ENCODE measurements at places on chromosomes 2 and 18.

- no peak for DNase-seq
Observed at GRCh38 chr2:106163948-106164545, 30.1 kb downstream of the UXS1 start.

- no peak for DNase-seq
Observed at GRCh38 chr2:55093381-55093780, 43.1 kb upstream of the RTN4 start.

DNA sequence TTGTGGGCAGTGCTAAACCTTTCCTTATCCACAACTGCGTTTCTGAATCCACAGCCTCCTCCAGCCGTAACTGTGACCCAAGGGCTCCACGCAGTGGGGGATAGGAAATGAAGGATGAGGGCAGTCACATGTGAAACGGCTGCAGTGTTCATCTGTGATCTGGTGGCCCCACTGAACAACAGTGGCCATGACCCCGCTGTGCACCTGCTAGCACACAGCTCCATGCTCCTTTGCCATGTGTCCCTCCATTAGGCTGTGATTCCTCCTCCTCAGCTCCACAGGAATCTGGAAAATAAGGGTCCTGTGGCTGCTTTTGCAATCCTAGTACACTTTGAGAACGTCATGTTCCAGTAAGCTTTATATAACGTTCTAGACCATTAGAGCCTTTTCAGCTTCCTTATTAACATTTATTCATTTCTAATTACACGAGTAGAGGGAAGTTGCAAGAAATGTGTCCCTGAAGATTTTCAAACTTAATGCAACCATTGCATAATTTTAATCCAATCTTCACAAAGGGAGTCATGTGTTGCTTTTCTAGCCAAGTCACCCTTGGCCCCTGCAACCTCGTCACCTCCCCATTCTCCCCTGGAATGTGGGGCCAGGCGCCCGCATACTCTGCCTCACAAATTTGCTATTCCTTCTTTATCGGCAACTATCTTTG, 7.1 kb upstream of the NAPG start:
- DNase-seq, result no peak

GRCh38 chr2:221517696-221518151, 54.4 kb downstream of the EPHA4 start:
- DNase-seq, result no peak

DNA sequence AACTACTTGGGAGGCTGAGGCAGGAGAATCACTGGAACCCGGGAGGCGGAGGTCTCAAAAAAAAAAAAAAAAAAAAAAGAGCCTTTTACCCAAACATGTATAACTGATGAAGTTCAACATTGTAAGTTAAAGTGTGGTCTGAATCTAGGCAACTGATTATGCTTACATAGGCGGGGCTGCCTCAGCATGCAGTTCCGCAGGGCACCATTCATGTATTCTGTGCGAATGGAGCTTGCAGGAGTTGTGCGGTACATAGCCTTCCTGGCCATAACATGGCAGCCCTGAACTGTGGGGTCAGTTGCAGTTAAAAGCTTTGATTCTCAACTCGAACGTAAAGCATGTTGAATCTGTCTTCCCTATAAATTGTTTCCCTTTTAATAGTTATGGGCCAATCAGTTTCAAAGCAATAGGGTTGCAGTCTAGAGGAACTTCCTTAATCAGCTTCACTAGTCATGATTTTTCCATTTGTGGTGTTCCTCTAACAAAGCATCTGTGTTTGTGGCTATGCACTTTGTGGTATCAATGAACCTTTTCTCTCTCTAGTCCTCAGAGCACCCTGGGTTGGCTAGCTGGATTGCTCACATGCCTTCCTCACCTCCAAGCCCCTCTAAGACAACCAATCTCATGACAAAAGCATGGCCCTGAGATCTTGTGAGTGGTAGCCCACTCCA, 30.6 kb upstream of the CEP68 start:
- DNase-seq, result no peak

GRCh38 chr2:18005411-18005810, 126.9 kb downstream of the KCNS3 start:
- no peak for DNase-seq

DNA sequence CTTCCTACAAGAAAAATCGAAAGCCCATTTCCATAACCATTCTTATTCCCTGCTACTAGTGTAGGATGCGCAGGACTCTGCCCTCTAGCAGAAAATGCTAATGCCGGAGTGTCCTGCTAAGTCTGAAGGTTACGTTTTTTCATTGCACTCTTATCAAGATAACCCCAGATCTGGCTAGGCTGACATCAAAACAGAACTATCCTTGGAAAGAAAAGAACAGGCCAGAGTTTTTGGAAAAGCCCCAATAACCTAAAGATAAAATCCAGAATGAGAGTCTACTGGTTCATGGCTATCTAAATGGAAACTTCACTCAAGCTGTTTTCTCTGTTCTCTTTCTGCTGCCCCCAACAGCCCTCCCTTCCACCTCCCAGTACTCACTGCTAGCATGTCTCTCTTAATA, 913 bp downstream of the RNF152 start:
- DNase-seq, result no peak

DNA sequence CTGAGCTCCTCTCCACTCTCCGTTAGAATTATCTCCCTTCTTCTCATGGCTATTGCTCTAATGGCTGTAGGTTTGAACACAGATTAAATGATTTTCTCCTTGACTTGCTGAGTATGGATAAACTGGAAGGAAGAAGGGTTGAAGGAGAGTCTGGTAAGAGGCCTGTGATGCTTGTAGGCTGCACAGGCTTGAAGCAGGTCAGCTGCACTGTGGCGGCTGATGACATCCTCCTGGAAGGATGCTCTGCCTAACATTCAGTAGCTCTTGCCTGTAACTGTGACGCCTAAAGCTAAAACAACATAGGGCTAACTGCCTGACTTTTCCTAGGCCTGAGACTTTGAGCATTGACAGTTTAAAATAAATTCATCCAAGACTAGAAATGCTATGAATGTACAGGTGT, 166.3 kb downstream of the MREG start:
- DNase-seq, result no peak

DNA sequence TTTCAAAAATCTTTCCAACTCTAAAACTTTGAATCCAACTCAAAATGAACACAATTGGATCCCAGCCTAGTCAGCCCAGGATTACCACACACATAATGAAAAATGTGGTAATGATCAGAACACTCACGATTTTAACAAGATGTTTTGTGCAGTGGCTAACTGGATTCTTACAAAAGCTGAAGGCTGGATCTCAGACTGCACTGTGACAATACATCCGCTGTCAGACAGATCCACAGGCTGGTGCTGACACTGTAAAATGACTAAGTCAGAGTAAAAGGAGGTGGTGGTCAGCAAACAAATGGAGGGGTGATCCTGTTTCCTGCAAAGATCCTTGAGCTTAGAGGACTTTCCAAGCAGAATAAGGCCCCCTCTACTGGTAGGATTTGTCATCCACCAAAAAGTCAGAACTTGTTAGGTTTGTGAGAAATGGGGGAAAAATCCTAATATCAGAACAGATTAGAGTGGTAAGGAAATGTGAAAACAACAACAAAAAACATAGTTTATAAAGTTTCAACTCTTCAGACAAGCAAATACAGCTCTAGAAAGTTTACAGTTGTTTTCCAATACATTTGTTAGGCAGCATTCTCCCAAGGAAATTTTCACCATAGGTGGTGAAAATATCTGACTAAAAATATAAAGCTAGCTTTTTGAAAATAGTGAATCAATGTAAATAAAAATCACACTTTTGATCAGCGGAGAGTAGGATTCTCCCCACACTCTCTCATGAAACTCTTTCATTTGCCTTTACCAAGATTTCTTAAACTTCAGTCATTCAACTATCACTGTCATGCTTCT, 211.9 kb downstream of the AGPS start:
- DNase-seq, result no peak

- no peak for DNase-seq
Observed at GRCh38 chr18:58937071-58937886, 72.6 kb downstream of the ZNF532 start.

DNA sequence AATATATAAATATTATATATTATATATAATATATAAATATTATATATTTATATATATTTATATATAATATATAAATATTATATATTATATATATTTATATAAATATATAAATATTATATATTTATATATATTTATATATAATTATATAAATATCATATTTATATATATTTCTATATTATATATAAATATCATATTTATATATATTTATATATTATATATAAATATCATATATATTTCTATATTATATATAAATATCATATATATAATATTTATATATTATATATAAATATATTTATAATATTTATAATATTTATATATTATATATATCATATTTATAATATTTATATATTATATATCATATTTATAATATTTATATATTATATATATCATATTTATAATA, 321.4 kb downstream of the CDH2 start:
- no peak for DNase-seq

- no peak for DNase-seq
Observed at GRCh38 chr18:22490429-22490846, 72.7 kb upstream of the CTAGE1 start.

- no peak for DNase-seq
Observed at GRCh38 chr18:63162271-63163014, 157.1 kb downstream of the BCL2 start.

- DNase-seq, result no peak
Observed at GRCh38 chr2:72797740-72798139, 28.1 kb downstream of the EXOC6B start.

- DNase-seq, result no peak
Observed at GRCh38 chr2:56314371-56314770, 130.6 kb downstream of the CCDC85A start.

DNA sequence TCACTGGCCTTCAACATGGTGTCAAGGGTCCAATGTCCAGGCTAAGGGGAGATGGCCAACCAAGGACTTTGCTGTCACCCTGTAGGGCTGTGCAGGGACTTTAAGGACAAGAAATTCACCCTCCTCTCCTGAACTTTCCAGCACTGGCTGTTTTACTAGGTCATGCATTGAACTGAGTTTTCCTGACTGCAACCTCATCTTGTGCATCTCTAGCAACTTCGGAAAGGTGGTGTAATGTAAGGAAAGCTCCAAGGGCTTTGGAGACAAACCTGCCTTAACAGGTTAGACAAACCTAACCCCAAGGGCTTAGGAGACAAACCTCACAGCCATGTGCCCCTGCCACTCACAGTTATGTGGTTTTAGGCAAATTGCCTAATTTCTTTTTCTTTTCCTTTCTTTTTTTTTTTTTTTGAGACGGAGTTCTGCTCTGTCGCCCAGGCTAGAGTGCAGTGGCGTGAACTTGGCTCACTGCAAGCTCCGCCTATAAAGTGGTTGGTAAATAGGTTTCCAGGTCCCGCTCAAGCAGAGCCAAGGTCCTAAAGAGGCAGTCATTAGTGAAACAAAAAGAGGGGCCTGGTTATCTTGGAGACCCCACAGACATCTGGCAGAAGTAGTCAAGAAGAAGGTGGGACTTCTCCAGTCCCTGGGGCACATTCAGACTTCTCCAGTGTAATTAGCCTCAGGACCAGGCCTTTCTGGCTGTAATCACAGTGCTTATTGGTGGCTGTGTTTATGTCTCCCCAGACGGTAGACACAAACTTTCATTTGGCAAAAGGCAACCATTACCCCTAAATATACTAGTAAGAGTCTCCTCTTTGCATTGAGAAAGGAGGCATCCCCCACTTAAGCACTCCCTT, 37.6 kb upstream of the PMAIP1 start:
- DNase-seq, result no peak

GRCh38 chr2:28713577-28714298, 37.9 kb upstream of the PPP1CB start:
- DNase-seq, result no peak

GRCh38 chr2:202790676-202791075, 80.9 kb downstream of the ICA1L start:
- DNase-seq, result no peak

- DNase-seq, result no peak
Observed at GRCh38 chr2:233068762-233069418, 8.7 kb downstream of the INPP5D start.

- no peak for DNase-seq
Observed at GRCh38 chr18:67400502-67401117, 115.9 kb downstream of the DSEL start.

DNA sequence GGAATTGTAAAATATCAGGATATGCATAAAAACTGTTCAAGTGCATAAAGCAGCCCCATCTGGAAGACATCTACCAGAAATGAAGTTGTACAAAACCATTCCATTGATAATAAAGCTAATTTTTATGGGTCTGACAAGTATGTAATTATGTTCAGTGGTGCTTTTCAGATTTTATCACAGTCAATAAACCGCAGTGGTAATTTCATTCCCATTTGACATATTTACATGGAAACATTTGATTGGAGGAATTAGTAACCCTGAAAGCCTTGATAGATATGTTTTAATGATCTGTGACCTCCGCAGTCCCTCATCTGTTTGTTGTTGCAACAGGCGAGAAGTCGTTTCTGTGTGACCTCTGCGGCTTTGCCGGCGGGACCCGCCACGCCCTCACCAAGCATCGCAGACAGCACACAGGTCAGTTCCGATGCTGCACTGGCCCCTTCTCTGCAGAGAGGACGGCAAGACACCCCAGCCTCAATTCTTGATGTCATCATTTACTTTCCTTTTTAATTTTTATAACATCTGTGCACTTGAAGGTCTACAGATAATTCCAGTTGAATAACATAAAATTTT, 283.1 kb downstream of the ZNF407 start:
- DNase-seq, result no peak

- DNase-seq, result no peak
Observed at GRCh38 chr2:233565685-233566140, 869 bp downstream of the USP40 start.

DNA sequence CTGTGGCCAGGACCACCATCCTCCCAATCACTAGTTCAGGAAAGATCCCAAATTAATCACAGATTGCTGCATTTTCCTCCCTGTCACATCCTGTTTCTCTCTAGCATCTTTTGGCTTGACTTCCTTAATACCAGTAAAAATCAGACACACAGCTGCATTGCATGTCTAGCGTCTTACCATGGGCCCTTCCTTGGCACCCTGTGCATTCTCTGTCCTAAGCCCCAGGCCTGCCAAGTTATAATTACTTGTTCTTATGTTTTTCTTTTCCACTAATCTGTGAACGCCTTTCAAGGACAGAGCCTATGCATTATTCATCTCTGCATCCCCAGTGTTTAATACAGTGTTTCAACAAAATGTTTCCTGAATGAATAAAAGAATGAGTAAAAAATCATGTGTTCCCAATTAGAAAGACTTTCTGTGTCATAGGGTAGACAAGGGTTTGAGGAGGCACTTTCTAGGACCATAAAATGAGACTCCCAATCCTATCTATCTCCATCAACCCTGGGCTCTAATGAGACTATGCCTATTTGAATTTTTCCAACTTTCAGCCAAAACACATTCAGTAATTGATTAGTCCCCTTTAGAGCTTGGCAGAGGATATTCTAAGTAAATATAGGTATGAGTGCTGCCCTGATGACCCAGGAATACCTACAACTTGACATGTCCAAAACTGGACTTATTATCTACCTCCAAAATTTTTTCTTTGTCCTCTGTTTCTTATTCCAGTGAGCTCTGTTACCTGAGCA, 10.3 kb upstream of the NT5C1B start:
- no peak for DNase-seq

GRCh38 chr2:858646-859045, 92.0 kb upstream of the SNTG2 start:
- DNase-seq, result no peak
